ENCODE measurements at places on chromosomes 2 and 18.

DNA sequence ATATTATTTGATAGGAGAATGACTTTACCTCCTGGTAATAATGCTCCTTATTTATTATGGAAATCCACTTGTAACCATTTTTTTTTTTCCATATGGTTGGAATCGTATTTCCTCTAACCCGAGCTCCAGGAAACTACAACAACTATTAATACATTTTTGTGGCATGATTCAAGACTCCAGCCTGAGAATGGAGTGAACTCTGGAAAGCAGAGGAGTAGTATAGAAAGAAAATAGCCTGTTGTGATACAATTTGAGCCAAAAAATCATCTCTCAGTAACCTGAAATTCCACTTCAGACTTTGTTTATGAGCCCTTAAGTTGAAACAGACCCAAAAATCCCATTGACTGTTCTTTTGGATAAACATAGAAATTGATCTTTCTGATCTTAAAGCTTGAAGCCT is 921.1 kb downstream of the SOCS6 start:
- DNase-seq = no peak

GRCh38 chr2:152504618-152505017 is 169.6 kb downstream of the FMNL2 start:
- DNase-seq = peak; percentile 49

DNA sequence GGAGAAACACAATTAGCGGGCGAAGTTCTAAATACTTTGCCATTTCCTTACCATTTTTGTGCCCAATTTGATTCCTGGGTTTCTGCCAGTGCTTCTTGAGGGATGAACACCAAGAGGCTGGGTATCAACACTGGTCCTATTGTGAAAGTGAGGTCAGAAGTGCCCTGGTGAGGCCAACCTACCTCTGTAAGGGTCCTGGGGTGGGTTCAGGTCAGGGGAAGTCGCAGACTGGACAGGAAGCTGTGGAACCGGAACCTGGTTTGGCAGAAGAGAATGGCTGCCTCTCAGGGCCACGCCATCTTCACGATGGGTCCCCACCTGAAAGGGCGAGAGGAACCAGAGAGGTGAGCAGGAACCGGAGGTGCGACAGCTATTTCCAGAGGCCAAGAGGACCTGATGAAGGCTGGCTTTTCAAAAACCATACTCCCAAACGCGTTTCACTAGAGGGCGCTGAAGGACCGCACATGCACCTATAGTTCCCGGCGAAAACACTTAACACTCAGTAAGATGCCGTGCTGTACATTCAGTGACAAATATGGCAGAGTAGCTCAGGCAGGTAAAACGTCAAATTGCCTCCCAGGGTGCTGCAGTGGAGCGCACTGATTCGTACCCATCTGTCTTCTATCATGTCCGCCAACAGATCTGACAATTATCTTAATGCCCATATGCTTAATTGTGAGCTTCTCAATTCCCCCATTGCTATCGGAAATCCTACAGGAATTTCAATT is 275.3 kb upstream of the CCDC68 start:
- DNase-seq = peak; percentile 81

DNA sequence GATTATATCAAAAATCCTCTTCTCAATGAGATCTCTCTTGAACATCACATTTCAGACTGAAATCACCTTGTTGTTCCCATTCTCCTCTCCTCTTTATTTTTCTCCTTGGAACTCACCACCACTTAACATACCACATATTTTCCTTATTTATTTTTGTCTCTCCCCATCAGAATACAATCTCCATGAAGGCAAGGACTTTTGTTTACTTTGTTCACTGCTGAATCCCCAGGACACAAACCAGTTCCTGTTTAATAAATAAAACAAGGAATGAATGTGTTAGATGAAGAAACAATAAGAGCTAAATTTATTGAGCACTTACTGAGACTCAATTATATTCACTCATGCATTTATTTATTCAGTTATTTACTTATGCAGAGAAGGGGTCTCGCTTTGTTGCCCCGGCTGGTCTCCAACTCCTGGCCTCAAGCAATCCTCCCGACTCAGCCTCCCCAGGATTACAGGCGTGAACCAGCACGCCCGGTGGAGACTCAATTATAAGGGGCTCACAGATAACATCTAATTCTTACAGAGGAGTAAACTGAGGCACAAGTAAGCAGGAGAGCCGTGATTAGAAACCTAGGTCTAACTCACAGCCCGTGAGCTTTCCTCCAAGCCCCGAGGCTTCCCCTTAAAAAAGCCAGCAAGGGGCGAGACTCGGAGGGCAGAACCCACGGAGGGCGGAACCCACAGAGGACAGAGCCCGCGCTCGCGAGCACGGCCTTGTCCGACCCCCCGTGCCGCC is 616 bp upstream of the TAF1B start:
- DNase-seq = no peak

- no peak for DNase-seq
These were observed 70.6 kb downstream of the LDAH start for GRCh38 chr2:20752293-20752692.

GRCh38 chr18:77131100-77131651 is 1.4 kb downstream of the MBP start:
- no peak for DNase-seq

DNA sequence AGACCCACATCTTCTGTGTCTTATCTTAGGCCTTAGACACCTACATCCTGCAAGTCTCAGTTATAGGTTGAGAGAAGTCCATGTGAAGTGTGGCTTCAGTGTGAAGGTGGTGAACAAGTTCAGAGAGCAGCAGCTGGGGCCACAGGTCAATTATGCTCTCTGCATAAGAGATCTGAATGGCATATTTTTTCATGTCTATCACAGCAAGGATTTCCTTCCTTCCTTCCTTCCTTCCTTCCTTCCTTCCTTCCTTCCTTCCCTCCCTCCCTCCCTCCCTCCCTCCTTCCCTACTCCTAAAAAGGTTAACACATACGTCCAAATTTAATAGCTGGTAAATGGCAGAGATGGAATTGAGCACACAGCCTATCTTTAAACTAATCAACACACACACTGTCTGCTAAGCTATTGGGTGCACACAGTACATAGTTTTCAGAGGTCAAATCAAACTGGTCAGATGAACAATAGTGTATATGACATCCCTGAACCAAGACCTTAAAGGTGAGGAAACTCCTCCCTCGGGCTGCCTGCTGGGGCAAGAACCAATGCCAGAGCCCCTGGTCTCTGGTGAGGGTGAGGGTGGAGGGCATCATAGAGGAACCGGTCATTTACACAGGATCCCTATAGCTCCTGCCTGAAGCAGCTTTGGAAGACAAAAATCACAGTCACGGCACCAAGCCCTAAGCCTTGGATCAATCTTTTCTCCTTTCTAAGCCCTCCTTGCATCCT is 240.9 kb downstream of the ICOS start:
- no peak for DNase-seq

- DNase-seq = no peak
These were observed 28.2 kb upstream of the BIN1 start for GRCh38 chr2:127134833-127135830.

- no peak for DNase-seq
These were observed 159.3 kb downstream of the FAM124B start for GRCh38 chr2:224242561-224242960.

GRCh38 chr2:38121481-38121880 is 45.5 kb upstream of the CYP1B1 start:
- no peak for DNase-seq

GRCh38 chr2:204027091-204027490 is 90.5 kb downstream of the ICOS start:
- DNase-seq = peak; percentile 32

DNA sequence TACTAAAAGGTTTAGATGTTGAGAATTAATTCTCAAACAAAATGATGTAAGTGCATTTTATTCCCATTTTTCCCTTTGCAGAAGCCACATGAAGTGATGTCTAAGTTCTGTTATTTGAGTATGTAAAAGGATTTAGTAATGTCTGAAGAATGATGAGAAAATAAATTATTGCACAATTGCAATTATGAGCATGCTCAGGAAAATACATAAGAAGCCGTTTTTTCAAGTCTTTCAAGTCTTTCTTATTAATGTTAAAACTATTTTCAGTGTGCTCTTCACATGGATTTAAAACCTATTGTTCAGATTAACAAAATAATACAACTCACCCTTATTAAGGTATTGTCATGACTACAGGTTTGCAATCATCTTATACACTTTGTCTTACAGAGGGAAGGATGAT is 331.4 kb upstream of the NETO1 start:
- peak; percentile 2 for DNase-seq

DNA sequence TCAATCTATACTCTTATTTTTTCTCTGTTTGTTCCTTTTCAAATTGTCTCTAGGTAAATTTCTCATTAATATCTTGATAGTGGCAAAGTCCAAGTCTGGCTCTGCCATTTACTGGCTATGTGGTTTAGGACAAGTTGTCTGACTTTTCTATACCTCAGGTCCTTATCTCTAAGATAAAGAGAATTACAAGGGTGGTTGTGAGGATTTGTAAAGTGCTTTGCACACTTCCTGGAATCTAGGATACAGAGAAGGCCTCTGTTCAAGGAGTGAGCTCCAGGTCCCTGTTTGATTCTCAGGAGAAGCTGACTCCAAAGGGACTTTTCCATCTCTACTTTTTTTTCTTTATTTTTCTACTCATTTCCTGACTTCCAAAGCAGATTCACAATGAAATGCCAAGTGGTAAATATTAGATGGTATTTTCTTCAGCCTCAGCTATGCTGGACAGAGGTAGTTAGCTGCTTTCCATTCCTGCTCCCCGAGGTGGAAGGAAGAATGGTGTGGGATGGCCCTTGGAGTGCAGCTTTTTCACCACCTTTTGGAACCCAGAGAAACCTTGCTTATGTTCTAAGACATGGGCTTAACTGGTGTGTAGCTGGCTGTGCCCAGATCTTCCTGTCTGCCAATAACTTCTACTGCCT is 90.5 kb downstream of the GALNT1 start:
- DNase-seq = no peak

DNA sequence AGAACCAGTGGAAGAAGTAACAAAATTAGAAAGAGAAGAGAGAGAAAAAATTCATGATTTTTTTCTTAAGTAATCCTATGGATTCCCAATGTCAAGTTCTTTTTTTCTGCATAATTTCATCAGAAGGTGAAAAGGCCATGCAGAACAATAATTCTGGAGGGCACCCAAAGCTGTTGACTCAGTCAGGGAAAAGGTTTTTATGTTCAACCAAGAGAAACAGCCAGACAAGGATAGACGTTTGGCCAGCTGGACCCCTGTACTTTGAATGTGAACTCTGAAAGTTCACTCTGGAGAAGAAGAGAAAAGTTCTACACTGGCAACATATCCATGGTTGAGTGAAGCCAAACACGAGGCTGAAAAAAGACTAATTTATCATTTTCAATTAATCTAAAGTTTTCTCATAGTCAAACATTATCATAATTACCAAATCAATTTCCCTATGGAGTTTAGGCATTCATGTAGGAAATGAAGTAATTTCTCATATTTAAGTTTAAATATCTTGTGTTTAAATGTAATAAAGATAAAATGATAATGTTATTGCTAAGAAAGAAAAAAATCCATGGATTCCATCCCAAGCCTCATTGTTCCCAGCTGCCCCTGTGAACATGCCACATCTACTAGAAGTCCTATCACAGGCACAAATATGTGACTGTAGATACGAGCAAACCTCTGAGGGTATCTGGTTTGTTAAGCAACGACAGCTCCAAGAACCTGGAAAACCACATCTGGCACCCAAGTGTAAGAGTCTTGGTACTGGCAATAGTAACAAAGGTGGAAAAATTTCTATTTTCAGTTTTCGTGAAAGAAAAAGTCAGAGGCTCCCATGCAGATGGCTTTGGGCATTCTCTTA is 742.7 kb upstream of the ACVR2A start:
- no peak for DNase-seq

- DNase-seq = peak; percentile 99
These were observed 39.9 kb upstream of the CDC42EP3 start for GRCh38 chr2:37711308-37711731.

GRCh38 chr2:77484026-77484425 is 38.1 kb downstream of the LRRTM4 start:
- no peak for DNase-seq

GRCh38 chr2:237132799-237133198 is 47.1 kb downstream of the COPS8 start:
- no peak for DNase-seq

GRCh38 chr2:38438883-38439612 is 62.0 kb upstream of the ATL2 start:
- DNase-seq = no peak

GRCh38 chr2:71006955-71007799 is 12.5 kb upstream of the TEX261 start:
- DNase-seq = no peak

GRCh38 chr2:27925766-27926472 is 35.4 kb downstream of the BABAM2 start:
- no peak for DNase-seq

DNA sequence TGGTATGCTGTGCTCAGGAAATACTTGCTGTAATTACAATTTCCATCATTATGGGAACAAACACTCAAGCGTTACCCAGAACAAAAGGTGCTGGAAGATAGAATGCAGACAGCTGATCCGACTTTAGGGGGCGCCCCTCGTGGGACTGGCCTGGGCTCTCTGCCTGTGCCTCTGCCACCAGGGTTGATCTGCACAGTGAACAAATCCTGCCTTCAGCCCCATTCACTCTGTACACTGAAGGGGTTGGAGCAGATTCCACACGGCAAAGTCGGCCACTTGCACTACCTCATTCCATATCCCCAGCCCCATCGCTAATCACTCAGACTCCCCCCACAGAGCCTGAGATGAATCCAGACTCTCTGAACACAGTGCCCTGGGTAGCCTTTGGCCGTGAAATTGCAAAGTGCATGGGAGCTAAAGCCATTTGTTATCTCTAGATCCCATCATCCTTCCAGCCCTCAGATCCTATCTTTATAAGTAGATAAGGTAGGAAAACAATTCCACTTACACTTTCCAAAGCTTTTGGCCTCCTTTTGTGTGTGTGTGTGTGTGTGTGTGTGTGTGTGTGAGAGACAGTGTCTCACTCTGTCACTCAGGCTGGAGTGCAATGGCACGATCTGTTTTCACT is 69.3 kb downstream of the INPP5D start:
- no peak for DNase-seq

- DNase-seq = no peak
These were observed 1.7 kb downstream of the ITGA4 start for GRCh38 chr2:181458871-181459270.

DNA sequence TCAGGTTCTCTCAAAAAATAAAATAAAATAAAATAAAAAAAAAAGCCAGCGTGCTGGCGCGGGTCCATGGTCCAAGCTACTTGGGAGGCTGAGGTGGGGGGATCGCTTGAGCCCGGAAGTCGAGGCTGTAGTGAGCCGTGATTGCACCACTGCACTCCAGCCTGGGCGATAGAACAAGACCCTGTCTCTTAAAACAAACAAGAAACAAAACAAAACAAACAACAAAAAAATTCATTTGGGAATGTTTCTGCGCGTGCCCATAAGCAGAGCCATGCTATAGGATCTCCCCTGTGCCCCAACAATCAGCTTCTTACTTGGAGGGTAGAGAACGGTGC is 16.4 kb upstream of the CD8A start:
- DNase-seq = no peak

DNA sequence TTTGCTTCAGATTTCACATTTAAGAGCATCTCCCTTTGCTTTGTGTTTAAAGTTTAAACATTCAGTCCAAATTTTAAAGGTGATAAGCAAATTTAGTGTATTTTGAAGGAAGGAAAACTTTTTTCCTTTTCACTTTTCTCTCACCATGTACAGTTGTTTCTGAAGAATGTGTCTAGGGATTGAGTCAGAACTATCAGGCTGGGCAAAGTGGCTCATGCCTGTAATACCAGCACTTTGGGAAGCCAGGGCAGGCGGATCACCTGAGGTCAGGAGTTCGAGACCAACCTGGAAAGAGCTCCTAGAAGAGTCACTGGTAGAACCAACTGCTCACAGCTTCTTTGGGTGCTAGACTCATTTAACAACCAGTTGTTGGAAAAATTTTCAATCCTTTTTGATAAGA is 327.0 kb upstream of the THUMPD2 start:
- DNase-seq = peak; percentile 33

Data from fibroblast of skin of scalp (primary cell).